ENCODE measurements at places on chromosomes 2 and 18.
A peak's percentile ranks its signal among the peaks of the same experiment; 100 is the strongest.

GRCh38 chr2:127570282-127571250 lies 35.1 kb downstream of the MYO7B start:
- DNase-seq: no peak

DNA sequence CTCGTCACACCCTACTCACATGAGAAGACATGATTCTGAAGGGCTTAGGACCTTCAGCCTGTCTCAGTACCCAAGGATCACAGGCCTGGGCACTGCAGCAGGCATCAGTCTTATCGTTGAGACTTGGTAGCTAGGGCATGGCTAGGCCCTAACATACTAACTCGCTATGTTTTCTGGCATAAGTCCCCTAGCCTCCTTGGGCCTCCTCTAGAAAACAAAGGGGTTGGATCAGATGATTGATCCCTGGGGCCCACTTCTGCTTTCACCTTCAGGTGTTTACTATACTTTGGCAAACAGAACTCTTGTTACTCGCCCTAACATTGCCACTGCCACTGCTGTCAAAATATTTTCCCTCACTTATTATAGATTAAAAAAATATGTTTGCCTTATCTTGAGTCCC lies 44.2 kb downstream of the VSNL1 start:
- no peak for DNase-seq

DNA sequence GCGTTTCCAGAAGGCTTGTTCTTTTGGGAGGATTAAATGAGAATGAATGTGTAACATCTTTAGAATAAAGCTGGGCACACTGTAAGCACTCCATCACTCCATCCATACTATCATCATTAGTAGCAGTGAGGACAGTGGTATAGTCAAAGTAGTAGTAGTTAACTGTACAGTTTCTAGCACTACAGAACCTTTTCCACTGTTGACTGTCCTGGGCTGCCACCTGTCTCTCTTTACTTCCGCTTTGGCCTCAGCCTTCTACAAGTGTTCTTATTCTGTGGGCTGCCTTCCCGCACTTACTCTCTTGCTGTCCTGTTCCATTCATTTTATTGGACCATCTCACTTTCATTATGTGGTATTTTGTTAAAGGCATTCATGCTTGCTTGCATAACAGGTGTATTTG lies 3.3 kb downstream of the SLC9A2 start:
- DNase-seq: no peak

DNA sequence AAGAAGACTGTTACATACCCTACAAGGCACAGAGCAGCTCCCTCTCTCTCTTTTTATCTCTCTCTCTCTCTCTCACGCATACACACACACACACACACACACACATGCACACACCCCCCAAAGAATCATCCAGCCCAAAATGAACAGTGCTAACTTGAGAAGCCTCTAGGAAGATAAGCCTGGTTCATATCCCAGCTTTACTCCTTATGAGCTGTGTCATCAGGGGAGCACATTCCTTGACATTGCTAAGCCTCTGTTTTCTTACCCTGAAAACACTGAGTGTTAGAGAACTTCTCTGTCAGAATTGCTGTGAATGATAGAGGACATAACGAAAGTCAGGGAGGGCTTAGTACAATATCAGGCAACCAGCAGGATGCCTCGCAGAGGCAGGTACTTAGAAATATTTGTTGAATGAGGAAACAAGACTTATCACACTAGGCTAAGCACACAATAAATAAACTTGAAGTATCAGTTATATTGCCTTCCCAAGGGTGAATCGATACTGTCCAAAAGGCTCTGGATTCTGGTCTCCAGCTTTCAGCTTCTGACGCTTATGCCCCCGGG lies 725.6 kb upstream of the ID2 start:
- no peak for DNase-seq

DNA sequence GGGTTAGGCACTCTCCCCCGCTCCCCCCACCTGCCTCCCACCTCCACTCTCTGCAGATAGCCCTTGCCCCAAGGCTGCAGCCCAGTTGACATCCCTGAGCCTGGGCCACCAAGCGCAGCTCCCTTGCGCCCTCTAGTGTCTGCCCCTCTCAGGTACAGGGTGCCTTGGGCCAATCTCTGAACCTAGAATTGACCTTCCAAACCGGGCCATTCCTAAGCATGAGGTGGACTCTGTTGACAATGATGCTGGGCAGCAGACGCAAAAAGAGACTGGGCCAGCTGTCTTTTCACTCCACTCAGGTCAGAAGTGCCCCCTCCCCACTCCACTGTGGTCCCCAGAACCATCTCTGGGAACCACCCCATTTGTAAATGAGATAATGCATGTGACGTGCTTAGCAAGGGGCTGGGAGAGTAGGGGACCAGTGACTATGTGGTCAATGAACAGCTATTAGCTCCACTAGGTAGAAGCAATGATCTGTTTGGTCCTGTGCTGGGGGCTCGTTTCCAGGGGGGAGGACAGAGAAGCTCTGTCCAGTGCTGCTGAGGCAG lies 43.3 kb upstream of the PLB1 start:
- peak; percentile 29 for DNase-seq

GRCh38 chr2:25808006-25808383 lies 70.3 kb downstream of the ASXL2 start:
- DNase-seq: no peak

DNA sequence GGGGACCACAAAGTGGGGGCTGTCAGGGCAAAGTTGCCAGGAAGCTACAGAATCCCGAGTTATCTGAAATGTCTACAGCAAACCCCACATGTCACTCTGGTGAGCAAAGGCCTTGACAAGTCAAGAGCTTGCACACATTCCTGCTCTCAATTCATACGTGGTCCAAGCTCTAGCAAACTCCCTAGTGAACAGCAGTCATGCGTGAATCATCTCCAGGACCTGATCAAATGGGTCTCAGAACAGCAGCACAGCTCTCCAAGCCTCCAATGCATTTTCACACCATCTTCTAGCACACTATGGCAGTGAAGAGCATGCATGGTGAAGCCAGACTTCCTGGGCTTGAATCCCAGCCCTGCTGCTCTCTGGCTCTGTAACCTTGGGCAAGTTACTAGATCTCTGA lies 68.5 kb downstream of the MYO5B start:
- no peak for DNase-seq

Data from naive B cell (primary cell).